Spinal cord (tissue), 10 donors: ENCODE measurements at places on chromosomes 13 and 19. TPM values are rescaled to one million over a fixed set of nuclear protein-coding genes. Genes with fewer than 3 reads are reported as not detected.

The DHDH gene
- 1.4 TPM for total RNA-seq

The CYP4F2 gene
- total RNA-seq: not detected

The SYNGR4 gene
- total RNA-seq: not detected

The GPR12 gene
- total RNA-seq: 2.6 TPM

The DNAAF3 gene
- 8.4 TPM for total RNA-seq

The ICAM5 gene
- total RNA-seq: 1.4 TPM

The ACP7 gene
- 0.10 TPM for total RNA-seq
